ENCODE measurements at places on chromosomes 6 and 20.

- peak; percentile 61 for DNase-seq
Measured at GRCh38 chr20:8853805-8854338, 215.0 kb upstream of the PLCB4 start.

DNA sequence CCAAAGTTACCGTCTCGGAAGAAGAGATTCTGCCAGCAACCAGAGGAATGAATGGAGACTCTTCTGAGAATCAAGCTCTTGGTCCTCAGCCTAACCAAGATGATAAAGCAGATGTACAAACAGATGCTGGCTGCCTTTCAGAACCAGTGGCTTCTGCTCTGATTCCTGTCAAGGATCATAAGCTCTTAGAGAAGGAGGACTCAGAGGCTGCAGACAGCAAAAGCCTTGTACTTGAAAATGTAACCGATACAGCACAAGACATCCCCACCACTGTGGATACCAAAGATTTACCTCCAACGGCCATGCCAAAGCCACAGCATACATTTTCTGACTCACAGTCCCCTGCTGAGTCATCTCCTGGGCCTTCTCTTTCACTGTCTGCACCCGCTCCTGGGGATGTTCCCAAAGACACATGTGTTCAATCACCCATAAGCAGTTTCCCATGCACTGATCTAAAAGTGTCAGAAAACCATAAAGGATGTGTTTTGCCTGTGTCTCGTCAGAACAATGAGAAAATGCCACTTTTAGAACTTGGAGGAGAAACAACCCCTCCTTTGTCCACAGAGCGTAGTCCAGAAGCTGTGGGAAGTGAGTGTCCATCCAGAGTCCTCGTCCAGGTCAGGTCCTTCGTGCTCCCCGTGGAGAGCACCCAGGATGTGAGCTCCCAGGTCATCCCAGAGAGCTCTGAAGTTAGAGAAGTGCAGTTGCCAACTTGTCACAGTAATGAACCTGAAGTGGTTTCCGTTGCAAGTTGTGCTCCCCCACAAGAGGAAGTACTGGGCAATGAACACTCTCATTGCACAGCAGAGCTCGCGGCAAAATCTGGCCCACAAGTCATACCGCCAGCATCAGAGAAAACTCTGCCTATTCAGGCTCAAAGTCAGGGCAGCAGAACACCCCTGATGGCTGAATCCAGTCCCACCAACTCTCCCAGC, 109.6 kb downstream of the RTN4IP1 start:
- DNase-seq = no peak

DNA sequence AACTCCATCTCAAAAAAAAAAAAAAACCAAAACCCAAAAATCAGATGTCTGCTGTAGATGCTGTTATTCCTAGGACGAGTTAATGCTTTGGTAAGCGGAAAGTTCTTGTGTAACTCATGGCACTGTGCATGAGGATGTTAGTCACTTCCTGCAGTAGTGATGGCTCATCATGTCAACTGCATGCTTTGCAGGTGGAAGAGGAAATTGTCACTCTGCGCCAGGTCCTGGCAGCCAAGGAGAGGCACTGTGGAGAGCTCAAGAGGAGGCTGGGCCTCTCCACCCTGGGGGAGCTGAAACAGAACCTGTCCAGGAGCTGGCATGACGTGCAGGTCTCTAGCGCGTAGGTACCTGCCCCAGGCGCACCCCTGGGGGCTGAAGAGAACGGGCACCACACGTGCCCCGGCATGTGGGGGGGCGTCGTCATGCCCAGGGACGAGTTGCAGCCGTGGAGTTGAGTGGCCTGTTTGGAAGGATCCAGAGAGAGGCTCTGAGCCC, 8.5 kb downstream of the TPD52L2 start:
- DNase-seq = no peak

GRCh38 chr6:118912646-118913045, 18.7 kb downstream of the ASF1A start:
- DNase-seq = no peak

DNA sequence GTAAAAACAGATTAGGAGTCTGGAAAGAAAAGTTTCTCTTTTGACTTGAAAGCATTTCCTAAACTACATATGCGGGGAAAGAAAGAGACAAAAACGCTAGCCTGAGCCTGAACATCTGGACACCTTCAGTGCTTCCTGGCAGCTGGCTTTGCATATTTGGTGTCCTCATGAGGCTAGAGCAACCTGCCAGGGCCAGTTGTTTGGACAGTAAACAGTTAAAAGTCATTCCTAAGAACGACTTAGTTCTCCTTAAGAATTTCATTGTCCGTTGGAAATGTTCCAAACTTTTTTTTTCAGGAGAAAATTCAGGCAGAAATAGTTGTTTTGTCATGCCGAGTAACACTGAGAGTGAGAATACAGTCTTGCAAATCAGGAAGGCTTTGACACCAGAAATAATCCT, 199.8 kb downstream of the SMOC2 start:
- DNase-seq = no peak

- no peak for DNase-seq
Measured at GRCh38 chr6:17470938-17471327, 77.5 kb downstream of the CAP2 start.

GRCh38 chr6:34272013-34272926, 23.5 kb upstream of the SMIM29 start:
- DNase-seq = no peak

- DNase-seq = no peak
Measured at GRCh38 chr6:52180787-52181558, 5.2 kb upstream of the IL17A start.

DNA sequence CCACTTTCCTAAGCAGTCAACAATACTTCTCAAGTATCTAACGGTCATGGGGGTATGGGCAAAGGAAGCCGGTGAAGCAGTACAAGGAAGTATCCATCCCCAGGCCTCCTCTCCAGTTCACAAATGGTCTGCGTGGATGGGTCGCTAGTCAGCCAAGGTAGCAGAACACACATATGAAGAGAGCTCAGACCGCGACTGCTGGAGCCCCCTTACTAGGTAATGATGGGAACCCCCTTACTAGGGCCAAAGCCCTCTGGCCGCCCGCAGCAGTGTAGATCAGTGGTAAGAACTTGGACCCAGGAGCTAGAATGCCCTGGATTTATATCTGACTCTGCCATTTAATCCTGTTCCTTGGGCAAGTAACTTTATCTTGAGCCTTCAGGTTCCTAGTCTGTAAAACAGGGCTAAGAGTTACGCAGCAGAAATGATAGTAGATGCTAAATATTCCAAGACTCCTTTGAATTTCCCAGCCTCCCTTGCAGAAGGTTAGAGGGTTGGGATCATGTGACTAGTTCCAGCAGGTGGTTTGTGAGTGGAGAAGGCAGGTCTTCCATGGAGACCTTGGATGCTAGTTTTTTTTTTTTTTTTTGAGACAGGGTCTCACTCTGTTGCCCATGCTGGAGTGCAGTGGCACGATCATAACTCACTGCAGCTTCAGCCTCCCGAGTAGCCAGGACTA, 2.1 kb upstream of the CLPSL2 start:
- DNase-seq = no peak
